ENCODE measurements at places on chromosomes 1 and 21. TPM values are rescaled to one million over a fixed set of nuclear protein-coding genes. Genes with fewer than 3 reads are reported as not detected.
A peak's percentile ranks its signal among the peaks of the same experiment; 100 is the strongest.

- H3K36me3 ChIP-seq = no peaks in the 10 kb centered on the region
- H3K27me3 ChIP-seq = no peaks in the 10 kb centered on the region
- H3K4me1 ChIP-seq = no peaks in the 10 kb centered on the region
- no peak for DNase-seq
Measured at GRCh38 chr1:229097356-229097755, 173.6 kb upstream of the RAB4A start.

GRCh38 chr1:45542591-45542990 lies 8.0 kb upstream of the AKR1A1 start:
- no peaks in the 10 kb centered on the region for H3K36me3 ChIP-seq
- peak; percentile 24 for DNase-seq
- H3K4me3 ChIP-seq = no peak overlapping the region
- H3K27ac ChIP-seq = no peak overlapping the region

DNA sequence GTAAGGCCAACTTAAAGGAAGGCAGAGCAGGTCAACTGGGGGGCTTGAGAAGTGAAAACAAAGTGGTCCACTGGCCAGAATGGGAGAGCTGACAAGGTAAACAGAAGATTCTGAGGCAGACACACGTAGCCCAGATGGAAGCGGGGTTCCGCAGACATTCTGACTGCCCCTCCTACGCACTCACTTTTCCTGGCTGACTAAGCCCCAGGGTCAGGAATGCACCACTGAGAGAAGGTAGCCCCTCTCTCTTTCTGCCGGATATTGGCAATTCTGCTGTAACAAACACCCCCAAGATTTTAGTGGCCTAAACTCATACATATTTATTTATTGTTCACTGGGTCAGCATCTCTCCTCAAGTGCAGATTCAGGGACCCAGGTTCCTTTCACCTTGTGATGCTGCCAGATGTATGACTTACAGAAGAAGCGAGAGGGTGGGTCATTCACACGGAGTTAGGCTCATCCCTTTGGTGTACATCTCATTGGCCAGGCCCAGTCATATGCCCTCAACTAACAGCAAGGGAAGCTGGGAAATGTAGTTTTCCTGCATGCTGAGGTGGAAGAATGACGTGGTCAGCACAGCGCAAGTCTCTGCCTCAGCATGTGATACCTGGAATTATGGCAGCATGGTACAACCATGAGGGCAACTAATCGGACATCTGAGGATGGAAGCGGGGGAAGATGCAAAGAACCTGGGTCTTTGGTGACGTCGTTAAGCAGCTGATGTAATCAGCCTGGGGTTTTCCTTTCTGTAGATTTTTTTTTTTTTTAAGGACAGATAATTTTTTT lies 43.4 kb upstream of the MRPS6 start:
- DNase-seq = peak; percentile 68
- H3K27me3 ChIP-seq = no peaks in the 10 kb centered on the region
- H3K36me3 ChIP-seq = no peaks in the 10 kb centered on the region
- no peak overlapping the region for H3K27ac ChIP-seq

Gene ARHGEF10L
- 21.2 TPM for total RNA-seq

Gene MTARC1
- total RNA-seq = 1.3 TPM

Gene GPR161
- 0.75 TPM for total RNA-seq

Data from gastrocnemius medialis (tissue), 4 donors.